ENCODE measurements at places on chromosomes 2 and 18.
A peak's percentile ranks its signal among the peaks of the same experiment; 100 is the strongest.

GRCh38 chr2:240431661-240432424, 3.6 kb upstream of the GPC1 start:
- no peak for DNase-seq

- DNase-seq = no peak
Measured at GRCh38 chr2:170191166-170191866, 13.4 kb downstream of the MYO3B start.

DNA sequence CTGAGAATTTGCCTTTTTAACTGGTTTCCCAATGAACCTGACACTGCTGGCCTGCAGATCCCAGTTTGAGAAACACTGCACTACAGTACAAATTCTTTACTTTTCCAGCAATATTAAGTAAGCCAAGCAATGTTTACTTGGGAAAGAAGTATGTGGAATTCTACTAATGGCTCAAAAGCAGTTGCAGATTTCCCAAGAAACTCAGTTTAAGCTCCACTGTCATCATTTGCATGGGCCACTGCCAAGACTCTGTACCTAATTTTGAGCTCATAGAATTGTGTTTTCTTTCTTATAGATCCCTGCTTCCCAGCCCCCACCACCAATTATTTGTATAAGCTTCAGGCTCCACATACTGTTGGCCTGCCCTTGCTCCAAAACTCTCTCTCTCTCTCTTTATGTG, 676.1 kb downstream of the RNF144A start:
- peak; percentile 27 for DNase-seq

GRCh38 chr2:98913916-98914712, 21.9 kb downstream of the CRACDL start:
- DNase-seq = no peak

- no peak for DNase-seq
Measured at GRCh38 chr2:145654156-145654555, 1134.2 kb upstream of the ZEB2 start.

DNA sequence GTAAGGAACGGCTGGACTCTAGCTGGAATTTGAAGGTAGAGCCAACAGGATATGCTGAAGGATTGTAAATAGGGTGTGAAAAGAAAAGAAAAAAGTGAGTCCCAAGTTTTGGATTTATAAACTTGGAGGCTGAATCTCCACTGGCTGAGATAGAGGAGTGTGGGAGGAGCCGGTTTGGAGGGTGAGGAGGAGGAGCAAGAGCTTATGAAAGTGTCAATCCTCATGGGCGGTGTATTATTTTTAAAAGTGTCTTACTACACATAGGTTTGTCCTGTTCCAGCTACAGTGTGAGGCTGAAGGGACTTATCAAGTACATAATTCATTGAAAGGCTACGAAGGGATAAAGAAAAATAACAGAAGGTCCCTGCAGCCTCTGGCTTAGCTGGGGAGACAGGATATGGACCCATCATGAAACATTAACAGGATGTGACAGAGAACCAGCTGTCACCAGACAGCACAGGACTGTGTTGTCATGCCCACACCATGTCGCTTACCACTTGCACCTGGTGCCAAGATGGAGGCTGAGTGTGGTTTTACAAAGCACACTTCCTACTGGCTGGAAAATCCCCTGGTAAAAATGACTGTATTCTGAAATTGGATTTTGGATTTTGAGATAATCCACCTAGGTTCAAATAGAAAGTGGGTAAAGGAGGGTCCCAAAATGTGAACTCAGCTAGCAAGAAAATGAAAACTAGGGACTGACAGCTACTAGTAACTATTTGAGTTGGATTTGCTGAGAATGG, 2.5 kb upstream of the MREG start:
- DNase-seq = no peak

DNA sequence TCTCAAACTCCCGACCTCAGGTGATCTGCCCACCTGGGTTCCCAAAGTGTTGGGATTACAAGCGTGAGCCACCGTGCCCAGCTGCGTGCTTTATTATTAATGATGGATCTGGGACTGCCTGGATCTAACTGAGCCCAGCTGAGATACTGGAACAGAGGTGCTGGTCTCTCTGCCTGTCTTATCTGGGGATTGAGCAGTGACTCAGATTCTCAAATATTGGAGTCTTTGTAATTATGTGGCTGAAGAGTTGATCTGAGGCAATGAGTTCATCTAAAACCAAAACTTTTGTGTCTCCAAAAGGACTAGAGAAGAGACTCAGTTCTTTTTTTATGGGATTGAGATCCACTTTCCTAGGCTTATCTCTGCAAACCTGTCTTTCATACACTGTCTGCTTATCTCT, 16.3 kb downstream of the PLEKHB2 start:
- DNase-seq = peak; percentile 13

- DNase-seq = no peak
Measured at GRCh38 chr2:98893911-98894321, 42.1 kb downstream of the CRACDL start.

- DNase-seq = no peak
Measured at GRCh38 chr2:27765621-27766286, 5.8 kb upstream of the MRPL33 start.

DNA sequence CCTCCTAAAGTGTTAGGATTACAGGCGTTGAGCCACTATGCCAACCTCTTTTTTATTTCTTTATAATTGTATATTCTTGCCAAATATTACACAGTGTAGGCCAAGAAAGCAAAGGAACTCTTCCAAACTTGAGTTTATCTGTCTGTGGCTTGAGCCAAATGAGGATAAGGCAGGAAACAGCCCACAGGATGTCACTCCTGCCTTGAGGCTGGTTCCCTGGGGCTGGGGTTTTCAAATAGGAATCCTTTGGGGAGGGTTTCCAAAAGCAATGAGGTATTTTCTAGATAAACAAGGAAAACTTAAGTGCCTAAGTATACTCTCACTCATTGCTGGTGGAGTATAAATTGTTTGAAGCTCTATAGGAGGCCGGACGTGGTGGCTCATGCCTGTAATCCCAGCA, 56.4 kb downstream of the ADCY3 start:
- DNase-seq = no peak

DNA sequence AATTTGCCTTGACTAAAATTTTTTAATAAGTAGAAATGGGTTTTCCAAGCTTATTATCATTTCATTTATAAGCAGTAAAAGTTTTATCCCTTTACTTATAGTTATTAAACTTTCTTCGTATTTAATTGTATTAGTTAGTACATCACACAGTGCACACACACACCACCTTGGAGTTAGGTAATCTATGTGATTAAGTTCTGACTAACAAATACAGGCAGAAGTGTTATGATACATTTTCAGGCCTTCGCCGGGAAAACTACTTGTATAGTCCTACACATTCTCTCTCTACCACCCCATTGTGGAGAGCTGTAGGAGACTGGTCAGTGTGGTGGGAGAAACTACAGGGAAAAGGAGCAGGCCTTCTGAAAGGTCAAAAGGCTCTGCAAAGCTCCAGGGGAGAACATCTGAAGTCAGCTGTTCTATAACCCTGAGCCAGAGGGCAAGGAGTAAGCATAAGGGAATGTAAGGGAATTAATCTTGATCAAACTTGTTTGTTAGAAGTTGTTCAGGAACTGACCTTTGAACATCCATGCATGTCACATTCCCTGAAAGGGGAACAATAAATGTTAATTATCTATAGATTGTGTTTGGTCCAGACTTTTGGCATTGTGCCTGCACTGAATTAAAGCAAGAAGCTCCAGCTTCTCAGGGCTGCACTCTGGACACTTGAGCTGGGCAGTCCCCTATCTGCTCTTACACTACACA, 231.7 kb downstream of the FSIP2 start:
- DNase-seq = peak; percentile 37

DNA sequence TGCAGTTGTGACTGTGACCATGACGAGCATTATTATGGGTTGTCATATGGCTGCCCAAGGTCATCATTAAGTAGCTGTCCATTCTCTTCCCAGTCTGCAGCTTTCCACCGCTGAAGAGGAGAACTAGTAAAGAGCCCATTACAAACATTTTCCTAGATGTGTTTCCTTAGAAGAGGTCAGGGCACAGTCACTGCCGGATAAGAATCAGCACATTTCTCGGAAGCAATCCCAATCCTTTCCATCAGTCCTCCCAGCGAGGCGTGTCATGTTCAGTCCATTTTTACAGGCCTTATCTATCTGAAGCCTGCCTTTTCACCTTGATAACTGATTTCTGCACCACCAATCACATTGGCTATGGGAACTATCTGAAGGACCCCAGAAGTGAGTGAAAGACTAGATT, 319.9 kb upstream of the SLC14A2 start:
- no peak for DNase-seq

- no peak for DNase-seq
Measured at GRCh38 chr18:42078711-42079110, 123.7 kb downstream of the PIK3C3 start.

Measured in mesenchymal stem cell (in vitro differentiated cells and primary cell).